ENCODE measurements at places on chromosomes 5 and 9. TPM values are rescaled to one million over a fixed set of nuclear protein-coding genes. Genes with fewer than 3 reads are reported as not detected.

The TAF1L gene
- polyA plus RNA-seq = not detected

- no peaks in the 10 kb centered on the region for H3K27me3 ChIP-seq
- DNase-seq = no peak
- H3K36me3 ChIP-seq = no peaks in the 10 kb centered on the region
- H3K4me1 ChIP-seq = no peaks in the 10 kb centered on the region
- no peak overlapping the region for H3K4me3 ChIP-seq
These were observed 455.3 kb upstream of the PTGER4 start for GRCh38 chr5:40224421-40224820.

The PNPLA7 gene
- polyA plus RNA-seq = 1.0 TPM

GRCh38 chr9:38003230-38003629 is 65.8 kb downstream of the SHB start:
- H3K4me3 ChIP-seq = no peak overlapping the region
- H3K27ac ChIP-seq = no peak overlapping the region
- H3K27me3 ChIP-seq = no peaks in the 10 kb centered on the region
- DNase-seq = no peak
- peaks cover 3% of the 10 kb centered on the region for H3K4me1 ChIP-seq

The TNC gene
- 1.9 TPM for polyA plus RNA-seq

GRCh38 chr5:36642089-36642488 is 35.7 kb downstream of the SLC1A3 start:
- no peak overlapping the region for H3K4me3 ChIP-seq
- DNase-seq = no peak
- H3K27ac ChIP-seq = no peak overlapping the region

DNA sequence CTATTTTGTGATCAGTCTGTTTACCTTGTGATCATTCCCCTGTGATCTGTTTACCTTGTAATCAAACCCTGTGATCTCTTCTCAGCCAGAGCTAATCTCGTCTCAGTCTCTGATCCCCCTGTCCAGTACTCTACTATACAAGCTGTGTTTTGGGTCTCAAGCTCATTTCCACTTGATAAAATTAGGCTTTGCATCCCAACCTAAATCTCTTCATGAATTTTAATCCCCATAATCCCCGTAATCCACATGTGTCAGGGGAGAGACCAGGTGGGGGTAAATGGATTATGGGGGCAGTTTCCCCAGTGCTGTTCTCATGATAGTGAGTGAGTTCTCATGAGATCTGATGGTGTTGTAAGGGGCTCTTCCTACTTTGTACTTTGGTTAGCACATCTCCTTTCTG is 157.2 kb downstream of the PRR16 start:
- no peaks in the 10 kb centered on the region for H3K4me1 ChIP-seq
- no peak for DNase-seq
- H3K27ac ChIP-seq = no peak overlapping the region
- H3K36me3 ChIP-seq = no peaks in the 10 kb centered on the region

GRCh38 chr5:77180167-77181081 is 30.1 kb upstream of the PDE8B start:
- H3K4me1 ChIP-seq = peaks cover 23% of the 10 kb centered on the region
- peaks cover 5% of the 10 kb centered on the region for H3K27me3 ChIP-seq
- no peak overlapping the region for H3K4me3 ChIP-seq
- DNase-seq = no peak
- H3K36me3 ChIP-seq = no peaks in the 10 kb centered on the region

GRCh38 chr5:160961038-160961437 is 109.0 kb upstream of the ATP10B start:
- H3K27me3 ChIP-seq = no peaks in the 10 kb centered on the region
- DNase-seq = no peak
- no peaks in the 10 kb centered on the region for H3K36me3 ChIP-seq
- H3K27ac ChIP-seq = no peak overlapping the region
- no peak overlapping the region for H3K4me3 ChIP-seq
